ENCODE measurements at places on chromosomes 5 and 9. TPM values are rescaled to one million over a fixed set of nuclear protein-coding genes. Genes with fewer than 3 reads are reported as not detected.

- no peaks in the 10 kb centered on the region for H3K27me3 ChIP-seq
- H3K27ac ChIP-seq = no peak overlapping the region
- H3K4me1 ChIP-seq = no peaks in the 10 kb centered on the region
- DNase-seq = no peak
- H3K36me3 ChIP-seq = no peaks in the 10 kb centered on the region
- no peak overlapping the region for H3K4me3 ChIP-seq
Observed at GRCh38 chr5:42059291-42059690, 134.2 kb downstream of the FBXO4 start.

- no peaks in the 10 kb centered on the region for H3K27me3 ChIP-seq
- DNase-seq = no peak
- H3K4me1 ChIP-seq = no peaks in the 10 kb centered on the region
- H3K27ac ChIP-seq = no peak overlapping the region
- peaks cover 2% of the 10 kb centered on the region for H3K36me3 ChIP-seq
- H3K4me3 ChIP-seq = no peak overlapping the region
Observed at GRCh38 chr9:99967457-99967856, 61.0 kb downstream of the STX17 start.

- no peaks in the 10 kb centered on the region for H3K27me3 ChIP-seq
- no peak overlapping the region for H3K4me3 ChIP-seq
- no peaks in the 10 kb centered on the region for H3K4me1 ChIP-seq
- no peak for DNase-seq
- no peaks in the 10 kb centered on the region for H3K36me3 ChIP-seq
Observed at GRCh38 chr9:108720191-108720642, 135.6 kb downstream of the ACTL7B start.

FYB1 gene
- polyA plus RNA-seq = 4.2 TPM

- no peaks in the 10 kb centered on the region for H3K4me1 ChIP-seq
- no peak overlapping the region for H3K27ac ChIP-seq
- H3K36me3 ChIP-seq = no peaks in the 10 kb centered on the region
- no peaks in the 10 kb centered on the region for H3K27me3 ChIP-seq
- no peak for DNase-seq
- H3K4me3 ChIP-seq = no peak overlapping the region
Observed at GRCh38 chr9:1698991-1699390, 316.2 kb upstream of the SMARCA2 start.

- H3K4me3 ChIP-seq = no peak overlapping the region
- H3K27me3 ChIP-seq = no peaks in the 10 kb centered on the region
- H3K36me3 ChIP-seq = peaks cover 19% of the 10 kb centered on the region
- peaks cover 24% of the 10 kb centered on the region for H3K4me1 ChIP-seq
- no peak for DNase-seq
- peak overlapping the region; percentile 62 for H3K27ac ChIP-seq
Observed at GRCh38 chr9:37486616-37487548, 1.1 kb downstream of the POLR1E start.

Measured in B cell (primary cell).